Effector CD4-positive, alpha-beta T cell (primary cell): ENCODE measurements at places on chromosomes 5 and 9.

DNA sequence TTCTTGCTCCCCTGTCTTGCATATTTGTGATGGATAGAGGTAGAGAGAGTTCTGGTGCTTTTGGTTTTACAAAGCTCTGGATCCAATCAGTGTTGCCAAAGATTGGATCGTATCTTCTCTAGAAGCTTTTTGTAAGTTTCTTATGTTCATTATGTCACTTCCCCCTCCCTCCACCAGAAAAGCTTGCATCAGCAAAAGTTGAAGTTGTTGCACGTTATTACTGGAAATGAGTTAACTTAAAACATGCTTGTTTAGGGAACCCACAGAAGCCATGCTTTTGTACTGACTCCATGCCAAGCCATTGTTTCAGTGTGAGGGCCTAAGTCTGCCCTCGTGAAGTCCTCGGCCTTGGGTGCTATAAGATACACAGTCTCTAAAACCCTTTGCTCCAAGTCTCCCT, 186.5 kb downstream of the ERCC6L2 start:
- no peak for DNase-seq

- DNase-seq = no peak
Measured at GRCh38 chr5:107483231-107484024, 187.3 kb downstream of the EFNA5 start.

- DNase-seq = no peak
Measured at GRCh38 chr5:180135128-180135955, 63.8 kb upstream of the RNF130 start.

- DNase-seq = no peak
Measured at GRCh38 chr5:170028124-170028523, 47.8 kb upstream of the INSYN2B start.
